ENCODE measurements at places on chromosomes 11 and 22.

- no peak for DNase-seq
Observed at GRCh38 chr22:31503211-31503964, 7.1 kb downstream of the SFI1 start.

DNA sequence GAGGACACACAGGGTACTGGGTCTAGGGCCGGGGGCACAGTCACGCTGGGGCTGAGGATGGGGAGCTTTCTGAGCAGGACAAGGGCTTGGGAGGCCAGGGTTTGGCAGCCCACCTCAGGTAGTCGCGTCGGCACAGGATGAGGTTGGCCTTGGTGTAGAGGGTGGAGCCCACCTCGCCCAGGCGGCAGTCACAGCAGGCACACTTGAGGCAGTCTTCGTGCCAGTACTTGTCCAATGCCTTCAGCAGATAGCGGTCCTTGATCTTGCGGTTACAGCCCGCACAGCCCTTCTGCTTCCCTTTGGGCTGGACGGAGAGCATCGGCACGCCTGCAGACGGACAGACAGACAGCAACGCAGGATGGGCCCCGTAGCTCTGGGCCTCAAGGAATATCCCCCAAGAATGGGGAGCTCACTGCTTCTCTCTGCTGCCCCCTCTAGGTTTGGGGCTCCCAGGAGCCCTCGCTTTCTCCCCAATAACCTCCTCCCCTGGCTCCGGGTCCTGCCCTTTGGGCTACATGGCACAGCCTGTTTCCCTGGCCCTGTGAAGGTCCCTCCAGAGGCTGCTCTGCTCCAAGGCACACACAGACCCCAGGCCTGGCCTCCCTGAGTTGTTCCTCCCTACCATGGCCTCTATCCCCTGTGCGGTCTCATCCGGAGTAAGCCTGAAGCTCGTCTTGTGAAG lies 33.4 kb downstream of the LMO1 start:
- DNase-seq, result peak; percentile 49

DNA sequence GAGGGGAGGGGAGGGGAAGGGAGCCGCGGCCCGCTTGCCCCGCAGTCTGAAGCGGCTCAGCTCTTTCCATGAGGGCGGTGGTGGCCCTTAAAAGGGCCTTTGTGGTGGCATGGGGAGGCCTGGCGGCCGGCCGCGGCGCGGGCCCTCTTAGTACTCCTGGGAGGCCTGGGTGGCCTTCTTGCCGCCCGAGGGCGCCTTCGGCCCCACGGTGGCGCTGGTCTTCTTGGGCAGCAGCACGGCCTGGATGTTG lies 6.9 kb downstream of the DPAGT1 start:
- DNase-seq, result no peak

GRCh38 chr11:2525941-2526807 lies 81.4 kb downstream of the KCNQ1 start:
- DNase-seq, result peak; percentile 12

GRCh38 chr22:45188779-45189178 lies 25.1 kb downstream of the NUP50 start:
- DNase-seq, result no peak

DNA sequence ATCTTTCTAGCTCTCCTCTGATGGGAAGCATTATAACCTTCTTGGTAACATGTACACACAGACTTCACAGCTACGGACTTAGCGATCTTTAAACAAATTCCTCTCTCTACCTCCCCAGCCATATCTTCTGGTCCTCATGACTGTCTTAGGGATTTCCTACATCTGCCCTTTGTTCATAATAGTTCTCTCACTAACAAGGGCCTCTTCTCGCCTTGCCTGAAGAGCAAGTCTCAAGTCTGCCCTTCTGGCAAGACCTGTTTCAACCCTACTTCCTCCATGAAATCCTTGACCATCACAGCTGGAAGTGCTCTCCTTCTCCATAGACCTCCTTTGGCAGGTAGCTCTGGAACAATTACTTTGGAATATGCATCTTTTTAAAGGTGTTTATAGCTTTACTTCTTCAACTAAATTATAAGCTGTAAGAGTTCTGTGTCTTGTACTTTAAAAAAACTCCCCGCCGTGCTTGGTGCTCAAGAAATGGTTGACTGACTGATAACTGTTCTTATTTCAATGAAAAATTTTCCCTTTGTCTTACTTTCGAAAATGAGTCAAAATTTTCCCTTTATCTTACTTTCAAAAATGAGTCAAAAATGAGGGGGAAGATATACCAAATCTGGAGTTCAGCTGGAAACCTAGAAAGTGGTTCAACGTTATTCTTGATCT lies 34.7 kb downstream of the SNX19 start:
- DNase-seq, result no peak

DNA sequence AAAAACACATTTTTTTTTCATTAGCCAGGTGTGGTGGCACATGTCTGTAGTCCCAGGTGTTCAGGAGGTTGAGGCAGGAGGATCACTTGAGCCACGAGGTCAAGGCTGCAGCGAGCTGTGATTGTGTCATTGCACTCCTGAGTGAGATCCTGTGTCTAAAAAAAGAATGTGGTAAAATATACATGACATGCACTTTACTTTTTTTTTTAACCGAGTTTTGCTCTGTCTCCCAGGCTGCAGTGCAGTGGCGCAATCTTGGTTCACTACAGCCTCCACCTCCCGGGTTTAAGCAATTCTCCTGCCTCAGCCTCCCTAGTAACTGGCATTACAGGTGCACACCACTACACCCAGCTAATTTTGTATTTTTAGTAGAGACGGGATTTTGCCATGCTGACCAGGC lies 22.5 kb upstream of the CLDN5 start:
- no peak for DNase-seq

- DNase-seq, result no peak
Observed at GRCh38 chr22:50485221-50486131, 1.2 kb upstream of the MIOX start.

GRCh38 chr22:28977481-28977971 lies 84.1 kb downstream of the C22orf31 start:
- no peak for DNase-seq

DNA sequence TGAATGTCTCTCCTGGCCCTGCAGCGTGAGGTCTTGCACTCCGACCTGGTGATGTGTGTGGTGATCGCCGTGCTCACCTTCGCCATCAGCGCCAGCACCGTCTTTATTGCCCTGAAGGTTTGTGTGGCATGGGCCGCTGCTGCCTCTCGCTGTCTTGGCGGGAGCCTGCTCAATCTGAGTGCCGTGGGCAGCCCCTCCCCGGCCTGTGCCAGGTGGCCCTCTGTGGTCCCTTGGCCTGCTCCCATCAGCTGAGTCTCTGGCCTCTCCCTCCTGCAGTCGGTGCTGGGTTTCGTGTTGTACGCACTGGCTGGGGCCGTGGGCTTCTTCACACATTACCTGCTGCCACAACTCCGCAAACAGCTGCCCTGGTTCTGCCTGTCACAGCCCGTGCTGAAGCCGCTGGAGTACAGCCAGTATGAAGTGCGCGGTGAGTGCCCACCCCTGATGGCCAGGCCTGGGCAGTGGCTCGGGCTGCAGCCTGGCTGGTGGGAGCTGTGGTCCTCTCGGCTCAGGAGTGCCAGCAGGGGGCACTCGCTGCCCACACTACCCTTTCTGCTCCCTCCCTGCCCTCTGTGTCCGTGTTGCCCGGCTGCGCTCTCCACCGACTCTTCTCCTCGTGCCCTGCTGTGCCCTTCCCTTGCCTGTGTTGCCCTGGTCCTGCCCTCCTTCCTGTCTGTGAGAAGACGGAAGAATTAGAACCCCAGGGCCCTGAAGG lies 10.2 kb downstream of the PCNX3 start:
- DNase-seq, result peak; percentile 33
